Neural progenitor cell (in vitro differentiated cells): ENCODE measurements at places on chromosomes 5 and 9. TPM values are rescaled to one million over a fixed set of nuclear protein-coding genes. Genes with fewer than 3 reads are reported as not detected.

DNA sequence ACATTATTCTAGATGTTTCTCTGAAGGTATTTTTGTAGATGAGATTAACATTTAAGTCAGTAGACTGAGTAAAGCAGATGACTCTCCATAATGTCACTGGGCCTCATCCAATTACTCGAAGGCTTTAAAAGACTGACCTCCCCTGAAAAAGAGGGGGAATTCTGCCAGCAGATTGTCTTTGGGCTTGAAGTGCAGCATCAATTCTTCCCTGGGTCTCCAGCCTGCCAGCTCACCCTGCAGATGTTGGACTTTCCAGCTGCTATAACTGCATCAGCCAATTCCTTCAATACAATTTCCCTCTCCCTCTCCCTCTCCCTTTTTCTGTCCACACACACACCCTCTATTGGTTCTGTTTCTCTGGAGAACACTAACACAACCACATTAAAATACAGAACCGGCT, 472.8 kb downstream of the SPOCK1 start:
- no peak for DNase-seq

GRCh38 chr5:159052401-159053011, 47.2 kb downstream of the EBF1 start:
- DNase-seq: peak; percentile 81

DNA sequence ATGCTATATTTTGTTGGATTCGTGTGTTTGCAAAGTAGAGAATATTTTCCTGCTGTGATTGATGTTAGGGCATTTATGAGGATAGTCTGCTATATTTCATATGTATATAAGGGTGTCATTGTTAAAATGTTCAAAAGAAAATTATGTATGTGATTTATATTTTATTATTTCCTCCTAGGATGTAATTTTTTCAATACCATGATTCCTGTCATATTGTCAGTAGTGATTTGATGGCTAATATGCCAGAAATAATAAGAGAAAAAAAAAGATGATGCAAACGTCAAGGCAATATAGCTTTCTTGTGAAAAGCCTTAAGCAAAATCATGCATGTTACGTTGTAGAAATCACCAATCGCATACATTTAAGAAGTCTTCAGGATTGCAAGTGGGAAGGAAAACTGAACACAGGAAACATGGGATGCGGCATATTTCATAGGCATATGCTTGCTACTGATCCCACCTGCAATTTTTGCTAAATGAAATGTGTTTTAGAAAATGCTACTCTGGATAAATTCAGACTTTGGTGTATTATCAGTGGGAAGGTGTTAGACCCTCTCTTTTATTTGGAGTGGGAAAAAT, 224.5 kb downstream of the MAST4 start:
- DNase-seq: no peak

Gene PCDHB4
- total RNA-seq: 1.9 and 2.3 TPM in 2 replicates

Gene SHOC1
- total RNA-seq: not detected in 2 replicates

DNA sequence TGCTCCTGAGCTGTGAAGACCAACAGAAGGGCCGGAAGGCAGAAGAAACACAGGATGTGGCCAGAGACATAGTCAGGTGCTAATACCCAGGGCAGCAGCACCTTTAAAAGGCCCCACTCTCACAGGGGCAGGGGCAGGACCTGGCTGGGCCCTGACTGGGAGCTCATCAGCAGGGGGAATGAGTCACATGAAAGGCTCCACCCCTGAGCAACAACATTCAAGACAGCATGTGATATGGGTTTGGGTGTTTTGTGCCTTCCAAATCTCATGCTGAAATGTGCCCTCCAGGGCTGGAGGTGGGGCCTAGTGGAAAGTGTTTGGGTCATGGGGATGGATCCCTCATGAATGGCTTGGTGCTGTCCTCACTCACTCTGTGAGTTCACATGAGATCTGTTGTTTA, 181.7 kb downstream of the ERCC6L2 start:
- no peak for DNase-seq

DNA sequence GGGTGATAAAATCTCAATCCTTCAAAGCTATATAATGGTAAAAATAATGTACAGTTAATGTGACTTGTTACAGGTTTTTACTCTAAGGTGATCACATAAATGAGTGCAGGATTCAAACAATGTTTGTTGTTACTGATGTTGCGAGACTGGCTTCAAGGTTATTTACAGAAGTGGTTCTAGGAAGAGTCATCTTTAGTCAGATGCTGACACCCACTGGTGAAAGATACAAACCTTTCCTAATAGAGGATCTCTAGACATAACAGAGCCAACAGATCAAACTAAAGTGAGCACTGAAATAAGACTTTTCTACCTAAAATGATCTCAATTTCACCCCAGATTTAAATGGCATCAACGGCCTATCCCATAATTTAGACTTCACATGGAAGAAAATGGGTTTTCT, 20.2 kb downstream of the ARSB start:
- peak; percentile 55 for DNase-seq

Gene PKN3
- total RNA-seq: 4.4 and 16.1 TPM in 2 replicates

GRCh38 chr9:2032234-2032633, 17.1 kb downstream of the SMARCA2 start:
- no peak for DNase-seq

GRCh38 chr5:141674747-141675146, 7.3 kb downstream of the ARAP3 start:
- no peak for DNase-seq

Gene TRPM3
- total RNA-seq: 34.2 and 37.2 TPM in 2 replicates

DNA sequence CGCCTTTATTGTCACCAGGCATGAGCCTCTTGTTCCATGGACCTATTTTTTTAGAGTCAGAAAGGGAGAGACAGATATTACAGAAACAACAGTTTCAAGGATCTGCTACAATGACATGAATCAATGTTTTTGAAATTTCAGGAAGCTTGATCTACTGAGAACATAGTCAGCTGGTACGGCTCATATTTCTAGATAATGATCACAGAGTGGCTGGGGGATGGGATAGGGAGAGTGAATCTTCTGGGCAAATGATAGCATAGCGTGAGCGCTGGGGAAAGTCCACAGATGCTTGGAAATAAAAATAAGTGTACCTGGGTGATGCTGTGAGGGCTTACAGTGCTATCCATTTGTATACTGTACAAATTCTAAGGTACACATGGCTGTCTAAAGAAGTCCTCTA, 340.4 kb downstream of the EBF1 start:
- DNase-seq: no peak

DNA sequence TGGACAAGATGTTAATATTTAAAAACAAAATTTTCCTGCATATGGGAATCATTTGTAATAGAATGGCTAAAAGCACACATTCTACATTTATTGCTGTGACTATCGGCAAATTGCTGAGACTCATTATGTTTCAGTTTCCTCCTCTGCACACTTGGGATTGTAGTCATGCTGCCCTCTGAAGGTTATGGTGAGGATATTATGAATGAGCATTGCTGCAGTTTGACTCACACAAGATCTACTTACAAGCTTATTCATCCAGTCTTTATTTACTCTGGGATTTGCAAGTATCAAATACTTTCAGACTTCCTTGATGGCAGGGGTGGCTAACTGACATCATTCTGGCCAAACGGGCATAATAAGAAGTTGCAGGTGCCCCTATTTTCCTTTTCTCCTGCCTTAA, 9.5 kb upstream of the NFIL3 start:
- DNase-seq: no peak

DNA sequence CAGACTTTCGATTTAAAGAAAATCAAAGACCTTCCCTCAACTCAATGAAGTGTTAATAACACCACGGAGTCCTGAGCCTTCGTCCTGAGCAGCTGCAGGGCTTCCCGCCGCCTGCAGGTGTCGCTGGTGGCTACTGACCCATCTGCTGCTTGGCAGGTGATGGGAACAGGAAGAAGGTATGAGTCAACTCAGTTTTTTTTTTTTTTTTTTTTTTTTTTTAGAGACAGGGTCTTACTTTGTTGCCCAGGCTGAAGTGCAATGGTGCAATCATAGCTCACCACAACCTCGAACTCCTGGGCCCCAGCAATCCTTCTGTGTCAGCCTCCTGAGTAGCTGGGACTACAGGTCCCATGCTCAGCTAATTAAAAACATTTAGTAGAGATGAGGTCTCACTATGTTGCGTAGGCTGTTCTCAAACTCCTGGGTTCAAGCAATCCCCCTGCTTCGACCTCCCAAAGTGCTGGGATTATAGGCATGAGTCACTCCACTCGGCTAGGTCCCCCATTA, 185.7 kb upstream of the IL12B start:
- peak; percentile 76 for DNase-seq

Gene PPP2CA
- 216 and 251 TPM in 2 replicates for total RNA-seq

DNA sequence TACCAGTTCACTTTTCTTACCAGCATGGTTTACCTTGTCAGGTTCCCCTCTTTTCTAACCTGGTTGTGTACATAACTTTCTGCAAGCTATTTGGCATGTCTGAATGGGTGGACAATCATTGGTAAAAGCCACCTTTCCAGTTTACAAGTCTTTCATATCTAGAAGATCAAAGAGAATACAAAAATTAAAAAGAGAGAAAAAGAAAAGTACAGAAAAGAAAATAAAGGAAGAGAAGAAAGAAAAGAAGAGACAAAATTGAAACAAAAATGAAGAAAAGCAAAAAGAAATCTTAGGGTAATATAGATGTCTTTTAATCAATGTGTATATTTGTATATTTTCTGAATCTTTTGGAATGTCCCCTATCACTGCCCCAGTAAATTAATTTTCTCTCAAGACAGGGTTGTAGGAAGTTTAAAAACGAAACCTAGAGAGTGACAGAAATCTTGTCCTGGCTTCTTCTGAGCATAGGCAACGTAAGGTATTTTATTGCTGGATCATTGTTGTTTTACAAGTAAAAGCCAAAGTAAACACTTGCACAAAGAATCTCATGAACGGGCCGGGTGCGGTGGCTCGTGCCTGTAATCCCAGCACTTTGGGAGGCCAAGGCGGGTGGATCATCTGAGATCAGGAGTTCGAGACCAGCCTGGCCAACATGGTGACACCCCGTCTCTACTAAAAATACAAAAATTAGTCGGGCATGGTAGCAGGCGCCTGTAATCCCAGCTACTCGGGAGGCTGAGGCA, 98.7 kb upstream of the IFNE start:
- no peak for DNase-seq

Gene FOXI1
- total RNA-seq: 0.09 TPM in 1 of 2 replicates, not detected in the other

Gene CDX1
- total RNA-seq: not detected in 2 replicates

- DNase-seq: peak; percentile 56
Observed at GRCh38 chr5:123512611-123513461, 859 bp downstream of the CSNK1G3 start.

DNA sequence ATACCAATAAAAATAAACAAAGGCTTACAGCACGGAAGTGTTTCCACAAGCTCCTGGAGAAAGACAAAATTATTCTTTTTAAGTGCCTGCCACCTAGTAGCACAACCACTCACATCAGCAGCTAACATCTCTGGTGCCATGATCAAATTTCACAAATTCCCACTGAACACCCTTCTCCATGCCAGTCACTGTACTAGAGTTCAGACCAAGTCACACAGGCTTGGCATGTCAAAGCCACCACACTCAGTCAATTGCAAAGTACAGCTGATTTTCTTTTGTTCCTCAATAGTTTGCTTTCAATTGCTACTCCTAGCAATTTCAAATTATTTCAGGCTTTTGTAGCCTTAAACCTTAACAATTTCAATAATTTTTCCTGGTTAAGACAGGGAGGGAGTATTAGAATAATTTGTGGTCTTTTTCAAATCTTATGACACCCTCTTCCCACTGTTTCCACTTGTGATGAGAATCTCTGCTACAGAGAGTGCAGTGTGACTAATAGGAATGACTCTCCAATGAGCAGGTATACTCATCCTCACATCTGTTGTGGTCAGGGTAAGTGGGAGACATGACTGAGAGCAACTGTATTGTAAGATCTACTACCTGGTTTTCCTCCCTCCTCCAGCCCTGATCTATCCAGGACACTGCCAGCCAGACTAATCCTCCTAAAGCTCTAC, 46.2 kb downstream of the RNF145 start:
- no peak for DNase-seq

- DNase-seq: no peak
Observed at GRCh38 chr5:152376886-152377285, 28.2 kb downstream of the NMUR2 start.

DNA sequence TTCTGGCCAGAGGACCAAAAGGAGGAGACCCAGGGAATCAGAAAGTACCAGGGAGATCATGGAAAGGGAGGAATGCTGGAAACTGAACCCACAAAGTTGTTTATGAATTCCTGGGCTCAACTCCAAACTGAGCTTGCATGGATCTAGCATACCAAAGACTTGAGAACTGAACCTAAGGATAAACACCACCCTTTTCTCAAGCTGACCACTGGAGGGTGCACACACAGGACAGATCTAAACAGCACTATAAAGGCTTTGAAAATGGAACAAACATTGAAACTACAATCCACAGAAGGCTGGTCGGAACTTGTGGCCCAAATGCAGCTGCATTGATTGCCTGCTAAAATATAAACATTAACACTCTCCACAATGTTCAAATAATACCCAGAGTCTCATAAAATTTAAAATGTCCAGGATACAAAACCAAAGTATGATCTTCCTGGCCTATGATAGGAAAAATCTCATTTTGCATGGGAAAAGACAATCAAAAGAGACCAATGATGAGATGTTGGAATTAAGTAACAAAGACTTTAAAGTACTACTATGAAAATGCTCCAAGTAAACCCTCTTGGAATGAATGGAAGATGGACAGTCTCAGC, 15.6 kb upstream of the IRF1 start:
- peak; percentile 35 for DNase-seq

GRCh38 chr9:7963026-7963425, 163.4 kb upstream of the DMAC1 start:
- no peak for DNase-seq

Gene GKAP1
- 19.9 and 33.4 TPM in 2 replicates for total RNA-seq

DNA sequence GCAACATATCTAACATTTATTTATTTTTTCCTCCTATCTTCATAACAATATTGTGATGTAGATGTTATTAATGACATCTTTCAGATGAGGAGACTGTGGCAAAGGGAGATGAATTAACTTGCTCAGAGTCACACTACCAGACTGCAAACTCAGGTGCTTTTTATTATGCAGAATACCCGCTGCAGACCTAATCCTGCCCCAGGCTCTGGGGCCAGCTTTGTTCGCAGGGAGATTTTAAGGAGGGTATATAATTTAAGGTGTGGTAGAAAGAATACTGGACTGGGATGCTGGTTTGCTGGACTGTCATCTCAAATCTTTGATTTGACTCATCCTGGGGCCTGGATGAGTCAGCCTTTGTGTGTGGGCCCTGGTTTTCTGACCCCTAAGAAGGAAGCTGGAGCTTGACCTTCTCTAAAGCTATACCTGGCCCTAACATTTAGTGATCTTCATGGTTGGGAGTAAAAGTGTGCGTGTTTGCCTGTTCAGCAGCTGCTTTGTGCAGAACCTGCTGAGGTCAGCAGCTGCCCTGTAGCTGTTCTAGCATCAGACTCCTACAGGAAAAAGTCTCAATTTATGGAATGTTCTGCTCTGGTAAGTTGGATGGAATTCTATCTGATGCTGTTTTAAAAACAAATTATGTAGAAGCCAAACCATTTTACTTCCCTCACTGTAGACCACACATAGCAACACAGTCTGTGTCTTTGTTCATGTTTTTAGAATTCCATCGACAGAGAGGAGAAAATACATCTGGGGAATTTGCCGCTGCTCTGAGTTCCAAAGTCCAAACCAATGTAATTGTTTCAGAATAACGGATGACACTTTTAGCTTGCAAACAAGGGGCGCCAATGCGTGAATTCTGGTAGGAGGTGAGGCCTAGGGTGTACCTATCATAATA, 4.5 kb downstream of the SLC36A1 start:
- DNase-seq: no peak
